ENCODE measurements at places on chromosomes 7 and 10.

DNA sequence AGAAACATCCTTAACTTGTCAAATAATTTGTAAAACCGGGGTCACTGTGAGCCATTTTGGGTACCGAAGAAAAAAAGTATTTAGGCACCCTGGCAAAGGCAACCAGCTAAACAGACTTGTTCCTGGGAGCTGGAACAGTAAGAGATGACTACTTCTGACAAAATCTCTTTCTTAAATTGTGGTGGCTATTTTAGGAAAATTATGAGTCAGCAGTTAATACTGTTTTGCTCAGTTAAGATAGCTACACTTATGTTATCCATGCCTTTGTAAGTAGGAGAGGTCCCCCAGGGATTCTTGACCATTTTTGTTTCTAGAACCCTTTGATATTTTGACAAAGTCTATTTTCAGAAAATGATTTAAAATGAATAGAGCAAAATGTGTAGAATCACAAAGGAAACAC is 68.7 kb downstream of the TAX1BP1 start:
- DNase-seq, result no peak

DNA sequence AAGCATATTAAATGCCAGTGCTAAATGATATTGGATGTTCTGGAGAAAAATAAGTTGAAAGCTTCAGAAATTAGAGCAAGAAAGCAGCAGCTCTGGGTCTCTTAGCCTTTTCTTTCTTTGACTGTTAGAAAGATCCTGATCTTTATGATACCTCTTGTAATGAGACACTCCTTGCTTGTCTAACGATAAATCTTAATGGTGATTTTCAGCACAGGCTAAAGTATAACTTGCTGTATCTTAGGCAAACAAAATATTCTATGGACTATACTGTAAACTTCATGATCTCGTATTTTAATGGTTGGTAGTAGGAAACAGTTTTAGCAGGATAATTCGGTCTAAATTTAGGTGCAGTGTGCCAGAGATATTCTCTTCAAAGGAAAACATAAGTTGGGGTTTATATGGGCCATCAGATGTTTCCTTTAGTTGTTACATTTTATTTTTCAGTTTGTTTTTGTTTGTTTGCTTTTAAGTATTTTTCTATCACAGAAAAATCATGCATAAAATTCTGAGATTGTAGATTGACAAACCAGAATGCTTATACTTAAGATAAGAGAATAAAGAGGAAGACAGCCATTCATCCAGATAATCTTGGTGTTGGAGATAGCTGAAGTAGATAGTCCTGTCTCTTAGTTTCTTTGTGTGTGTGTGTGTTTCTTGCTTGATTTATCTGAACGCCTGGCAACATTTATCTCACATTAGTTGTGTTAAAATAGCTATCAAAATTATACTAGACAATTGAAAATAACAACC is 4.7 kb downstream of the CASD1 start:
- no peak for DNase-seq

DNA sequence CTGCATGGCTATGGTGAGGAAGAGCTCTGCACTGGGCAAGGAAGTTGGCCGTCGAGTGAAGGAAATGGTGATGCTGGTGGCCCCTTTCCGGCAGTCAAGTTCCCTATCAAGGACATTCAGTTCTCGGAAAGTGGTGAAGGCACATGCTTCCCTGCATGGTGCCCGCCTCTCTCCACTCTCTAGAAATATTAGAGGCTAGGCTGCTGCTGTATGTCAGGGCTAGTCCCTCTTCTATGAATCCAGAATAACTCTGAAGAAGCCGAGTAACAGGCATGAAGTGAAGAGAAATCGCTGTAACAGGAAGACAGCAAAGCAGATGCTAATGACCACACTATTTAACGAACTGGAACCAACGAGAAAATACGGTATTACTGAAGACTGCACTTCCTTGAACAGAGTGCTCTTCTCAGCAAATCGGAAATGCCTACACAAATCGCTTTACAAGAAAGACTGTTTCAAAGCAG is 5.4 kb downstream of the IDI1 start:
- DNase-seq, result no peak

GRCh38 chr7:44982970-44983369 is 4.2 kb upstream of the MYO1G start:
- DNase-seq, result no peak

DNA sequence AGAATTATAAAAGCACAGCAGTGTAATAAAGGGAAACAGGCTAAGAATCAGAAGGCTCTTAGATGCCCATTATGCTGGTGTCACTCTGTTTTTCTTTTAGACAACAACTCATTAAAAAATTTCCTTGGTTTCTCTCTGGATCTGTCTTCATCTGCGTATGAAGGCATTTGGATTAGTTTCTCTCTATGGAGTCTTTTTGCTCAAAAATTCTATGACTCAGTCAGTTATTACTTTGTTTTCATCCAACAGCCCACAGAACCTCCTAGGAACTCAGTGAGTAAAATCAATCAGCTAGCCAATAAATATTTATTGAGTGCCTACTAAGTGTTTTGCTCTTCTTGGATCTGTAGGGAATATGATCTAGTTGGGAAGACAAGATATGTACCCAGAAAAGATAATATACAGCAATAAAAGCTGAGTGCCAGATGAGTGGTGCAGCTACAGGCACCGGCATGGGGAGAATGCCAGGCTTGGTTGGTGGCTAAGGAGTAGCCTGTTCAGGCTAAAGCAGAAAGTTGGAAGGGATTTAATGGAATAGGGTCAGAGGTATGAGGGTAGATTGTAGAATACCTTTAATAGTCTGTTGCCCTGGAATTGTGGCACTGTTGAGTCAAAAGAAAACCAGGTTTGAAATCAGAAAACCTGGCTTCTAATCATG is 156.2 kb downstream of the LRRC4 start:
- no peak for DNase-seq

- no peak for DNase-seq
These were observed 15.8 kb downstream of the VENTX start for GRCh38 chr10:133253361-133253955.

GRCh38 chr7:130222-130572 is 62.2 kb upstream of the FAM20C start:
- no peak for DNase-seq

DNA sequence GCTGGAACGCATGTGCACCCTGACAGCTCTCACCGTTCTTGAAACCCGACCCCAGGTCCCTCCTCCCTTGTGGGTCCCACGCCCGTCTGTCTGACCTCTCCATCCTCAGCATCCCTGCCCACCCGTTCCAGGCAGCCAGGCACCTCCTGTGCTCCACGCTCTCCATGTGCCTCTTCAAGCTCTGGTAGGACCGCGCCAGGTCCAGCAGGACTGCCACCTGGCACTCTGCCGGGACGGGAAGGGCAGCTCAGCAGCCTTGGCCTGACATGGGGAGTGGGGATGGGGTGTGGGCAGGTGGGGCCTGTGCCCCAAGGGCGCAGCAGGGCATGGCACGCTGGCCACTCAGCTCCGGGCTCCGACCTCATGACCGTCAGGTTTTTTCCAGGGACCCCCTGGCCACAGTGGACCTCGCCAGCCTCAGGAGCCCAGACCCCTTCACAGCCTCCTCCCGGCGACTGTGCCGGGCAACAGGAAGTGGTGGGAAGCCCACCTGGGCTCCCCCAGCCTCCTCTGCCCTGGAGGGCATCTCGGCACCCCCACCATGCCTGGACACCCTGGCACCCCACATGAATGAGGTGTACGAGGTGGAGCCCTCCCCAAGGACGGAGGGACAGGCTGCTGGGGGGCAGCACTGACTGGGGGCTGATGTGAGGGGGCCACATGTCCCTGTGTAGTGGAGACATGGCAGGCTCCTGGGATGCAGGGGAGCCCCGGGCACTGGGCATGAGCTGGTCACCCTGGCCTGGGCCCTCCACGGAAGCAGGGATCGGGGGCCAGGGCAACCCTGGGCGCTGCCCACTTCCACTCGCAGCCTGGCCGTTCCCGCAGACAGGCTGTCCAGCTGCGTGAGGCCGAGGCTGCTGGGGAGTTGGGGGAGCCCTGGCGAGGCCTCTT is 25.1 kb upstream of the NKX6-2 start:
- no peak for DNase-seq

GRCh38 chr7:130560972-130561371 is 69.1 kb downstream of the MEST start:
- no peak for DNase-seq

- DNase-seq, result no peak
These were observed 18.3 kb downstream of the UBN2 start for GRCh38 chr7:139249179-139249810.

- DNase-seq, result no peak
These were observed 1150.0 kb upstream of the POT1 start for GRCh38 chr7:126079581-126079980.

All from central memory CD8-positive, alpha-beta T cell (primary cell).